ENCODE measurements at places on chromosomes 12 and 14. TPM values are rescaled to one million over a fixed set of nuclear protein-coding genes. Genes with fewer than 3 reads are reported as not detected.

GRCh38 chr12:57092876-57093414 lies 4.0 kb downstream of the NAB2 start:
- no peaks in the 10 kb centered on the region for H3K27me3 ChIP-seq
- no peak for DNase-seq
- H3K4me1 ChIP-seq, result peaks cover 57% of the 10 kb centered on the region
- peak overlapping the region; percentile 92 for H3K27ac ChIP-seq
- H3K36me3 ChIP-seq, result peaks cover 55% of the 10 kb centered on the region
- peak overlapping the region; percentile 69 for H3K4me3 ChIP-seq

DNA sequence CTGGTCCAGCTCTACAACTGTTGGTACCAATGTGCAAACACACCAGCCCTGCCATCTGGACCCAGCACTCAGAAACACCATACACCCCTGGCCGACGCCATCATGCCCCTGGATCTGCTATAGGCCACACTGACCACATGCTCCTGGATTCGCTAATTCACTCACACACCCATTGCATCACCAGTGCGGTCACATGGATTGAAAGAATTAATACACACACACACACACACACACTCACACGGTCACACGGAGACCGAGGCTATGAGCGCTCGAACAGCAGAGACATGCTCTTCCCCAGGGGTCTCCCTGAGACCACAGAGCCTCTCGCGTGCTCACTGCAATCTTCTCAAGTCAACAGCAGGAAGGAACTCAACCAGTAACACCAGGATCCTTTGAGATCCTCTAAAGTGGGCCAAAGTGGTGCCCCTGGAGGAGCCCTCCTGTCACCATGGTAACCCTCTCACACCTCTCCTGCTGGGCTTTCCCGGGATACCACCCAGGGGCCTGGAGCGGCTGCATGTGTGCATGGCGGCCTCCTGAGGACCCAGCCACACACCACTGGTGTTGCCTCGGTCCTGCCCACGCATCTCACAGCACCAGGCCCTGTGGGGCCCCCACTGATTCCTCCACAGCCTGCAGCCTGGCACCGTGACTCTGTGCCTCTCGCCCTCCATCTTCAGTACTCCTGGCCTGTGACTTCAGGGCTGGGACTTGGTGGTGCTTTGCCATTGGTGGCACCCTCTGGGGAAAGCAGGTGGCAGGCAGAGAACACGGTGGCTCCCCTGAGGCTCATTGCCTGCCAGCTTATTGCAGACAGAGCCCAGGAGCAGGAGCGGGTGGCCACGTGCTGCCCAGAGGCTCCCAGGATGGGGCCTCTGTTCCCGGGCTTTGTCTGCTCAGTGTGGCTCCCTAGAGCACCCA lies 15.1 kb downstream of the LRTM2 start:
- H3K4me1 ChIP-seq, result no peaks in the 10 kb centered on the region
- no peak overlapping the region for H3K27ac ChIP-seq
- H3K4me3 ChIP-seq, result no peak overlapping the region
- no peak for DNase-seq
- peaks cover 24% of the 10 kb centered on the region for H3K27me3 ChIP-seq

DNA sequence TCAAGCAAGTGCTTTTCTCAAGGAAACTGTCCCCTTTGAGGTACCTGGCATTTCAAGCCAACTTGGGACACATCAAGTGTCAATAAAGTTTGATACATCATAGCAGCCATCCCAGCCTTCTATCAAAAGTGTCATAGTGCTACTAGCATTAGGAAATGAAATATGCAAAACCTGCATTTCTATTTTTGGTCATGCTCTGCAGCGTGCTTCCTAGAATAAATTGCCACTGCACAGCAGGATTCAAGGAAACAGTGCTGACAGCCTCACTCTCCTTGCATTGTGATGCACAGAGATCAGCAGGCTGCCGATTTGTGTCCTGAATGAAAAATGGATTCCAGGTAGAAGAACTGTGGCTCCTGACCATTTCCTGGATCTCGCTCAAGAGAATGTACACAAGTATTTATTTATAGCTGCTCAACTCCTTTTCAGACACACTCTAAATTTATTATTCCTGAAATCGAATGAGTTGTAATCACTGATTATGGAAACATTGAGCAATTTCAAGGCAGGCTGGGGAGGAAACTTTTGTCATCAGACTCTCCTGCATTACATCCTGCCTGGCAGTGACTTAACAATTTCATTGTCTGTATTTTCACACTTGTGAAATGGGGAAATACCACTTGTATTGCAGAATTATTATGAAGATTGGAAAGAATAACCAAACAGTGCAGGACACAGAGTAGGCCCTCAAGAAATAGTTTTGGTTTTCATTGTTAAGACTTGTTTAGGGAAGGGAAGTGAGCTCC lies 120.9 kb downstream of the SLC38A6 start:
- H3K4me3 ChIP-seq, result no peak overlapping the region
- H3K27ac ChIP-seq, result peak overlapping the region; percentile 59
- DNase-seq, result no peak
- H3K36me3 ChIP-seq, result peaks cover 11% of the 10 kb centered on the region

The NAB2 gene
- 41.6 TPM for total RNA-seq

The BCL11B gene
- total RNA-seq, result 48.9 TPM

- no peaks in the 10 kb centered on the region for H3K36me3 ChIP-seq
- peaks cover 21% of the 10 kb centered on the region for H3K4me1 ChIP-seq
- DNase-seq, result no peak
Measured at GRCh38 chr14:71574976-71575375, 357.3 kb upstream of the RGS6 start.

- DNase-seq, result no peak
- H3K4me3 ChIP-seq, result no peak overlapping the region
- H3K27ac ChIP-seq, result no peak overlapping the region
- peaks cover 5% of the 10 kb centered on the region for H3K36me3 ChIP-seq
- no peaks in the 10 kb centered on the region for H3K27me3 ChIP-seq
Measured at GRCh38 chr14:65007202-65007601, 20.5 kb downstream of the FNTB start.

DNA sequence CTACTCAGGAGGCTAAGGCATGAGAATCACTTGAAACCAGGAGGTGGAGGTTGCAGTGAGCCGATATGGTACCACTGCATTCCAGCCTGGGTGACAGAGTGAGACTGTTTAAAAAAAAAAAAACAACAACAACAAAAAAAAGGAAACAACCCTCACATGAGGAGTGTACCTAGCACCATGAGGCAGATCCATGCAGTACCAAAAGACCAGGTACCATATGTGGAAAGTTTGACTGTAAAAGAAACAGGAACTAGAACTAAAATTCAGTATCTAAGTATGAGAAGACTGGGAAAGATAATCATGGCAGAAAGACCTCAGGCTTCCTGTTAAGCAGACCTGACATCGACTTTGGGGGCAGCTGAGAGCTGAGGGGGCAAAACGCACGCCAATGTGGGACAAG lies 55.1 kb downstream of the TRAFD1 start:
- peaks cover 20% of the 10 kb centered on the region for H3K4me1 ChIP-seq
- H3K36me3 ChIP-seq, result peaks cover 14% of the 10 kb centered on the region
- no peaks in the 10 kb centered on the region for H3K27me3 ChIP-seq
- no peak for DNase-seq
- no peak overlapping the region for H3K4me3 ChIP-seq

All from activated CD4-positive, alpha-beta memory T cell treated with anti-CD3 and anti-CD28 coated beads for 36 hours (primary cell).